ENCODE measurements at places on chromosomes 4 and X.

GRCh38 chr4:53619431-53619830 lies 28.1 kb upstream of the LNX1 start:
- no peak for DNase-seq

- DNase-seq = no peak
Measured at GRCh38 chr4:141761926-141762325, 125.5 kb downstream of the IL15 start.

GRCh38 chrX:29143356-29143755 lies 556.1 kb downstream of the IL1RAPL1 start:
- no peak for DNase-seq

GRCh38 chr4:82282875-82283274 lies 90.9 kb downstream of the HNRNPD start:
- no peak for DNase-seq

DNA sequence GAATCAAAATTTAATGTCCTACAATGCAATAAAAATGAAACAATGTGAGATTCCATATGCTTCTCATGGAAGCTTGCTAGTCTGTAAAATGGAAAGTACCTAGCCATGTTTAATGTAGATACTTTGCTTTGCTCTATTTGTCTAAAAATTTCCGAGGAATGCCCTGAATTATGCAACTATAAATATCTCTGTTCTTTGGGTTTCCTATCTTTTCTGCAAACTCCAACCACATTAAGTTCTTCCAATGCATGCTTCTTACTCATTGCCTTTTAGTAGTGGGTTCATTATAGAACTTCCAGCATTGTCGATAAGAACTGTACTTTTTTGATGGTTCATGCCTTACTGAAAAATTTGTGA lies 178.3 kb downstream of the RASL11B start:
- DNase-seq = no peak

- no peak for DNase-seq
Measured at GRCh38 chr4:126533146-126533805, 1099.5 kb upstream of the INTU start.

DNA sequence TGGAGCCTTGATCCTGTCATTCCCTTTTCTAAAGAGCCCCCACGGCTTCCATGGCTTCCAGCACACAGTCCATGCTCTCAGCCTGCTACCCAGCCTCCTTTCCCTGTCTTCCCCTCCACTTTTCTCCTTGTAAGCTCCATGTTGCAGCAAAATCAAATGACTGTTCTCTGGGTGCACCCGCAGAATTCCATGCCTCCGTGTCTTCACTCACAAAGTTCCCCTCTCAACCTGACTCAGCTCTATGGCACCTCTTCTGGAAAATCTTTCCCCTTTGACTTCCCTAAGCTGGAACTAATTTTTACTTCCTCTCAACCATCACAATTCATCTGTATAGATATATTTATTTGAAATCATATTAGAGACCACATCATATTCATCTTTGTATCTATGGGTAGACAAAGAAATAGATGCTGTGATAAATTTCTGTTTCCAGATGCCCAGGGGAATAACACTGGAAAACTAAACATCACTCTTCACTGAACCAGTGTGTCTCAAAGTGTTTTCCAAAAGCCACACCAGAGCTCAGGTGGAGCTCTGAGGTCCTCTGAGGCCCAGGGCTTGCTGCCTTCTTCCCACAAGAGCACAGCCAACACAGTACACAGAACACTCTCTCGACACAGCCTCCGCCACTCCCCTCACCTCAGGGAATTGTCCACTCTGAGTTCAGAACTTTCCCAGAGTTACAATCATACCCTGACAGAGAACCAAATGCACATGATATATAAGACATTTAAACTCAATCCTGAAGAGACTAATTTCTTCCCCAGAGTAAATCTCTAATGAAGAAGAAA lies 3.3 kb downstream of the SETD7 start:
- DNase-seq = no peak

GRCh38 chrX:19512961-19513360 lies 2.3 kb downstream of the MAP3K15 start:
- peak; percentile 36 for DNase-seq

DNA sequence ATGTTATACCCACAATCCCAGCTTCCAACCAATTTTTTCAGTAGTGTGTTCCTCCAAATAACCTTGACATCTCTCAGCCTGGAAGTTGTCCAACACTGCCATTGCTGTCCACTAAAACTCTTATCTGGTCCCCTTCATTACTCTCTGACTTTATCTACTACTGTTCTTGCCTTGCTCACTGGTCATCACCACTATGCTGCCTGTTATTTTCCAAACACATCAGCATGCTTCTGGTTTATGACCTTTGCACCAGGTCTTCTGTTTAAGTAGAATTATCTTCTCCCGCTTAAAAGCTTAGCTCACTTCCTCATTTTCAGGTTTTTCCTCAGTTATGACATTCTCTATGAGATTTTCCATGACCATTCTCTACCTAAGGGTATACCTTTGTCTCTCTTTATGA lies 5.5 kb downstream of the ELMOD2 start:
- DNase-seq = no peak

DNA sequence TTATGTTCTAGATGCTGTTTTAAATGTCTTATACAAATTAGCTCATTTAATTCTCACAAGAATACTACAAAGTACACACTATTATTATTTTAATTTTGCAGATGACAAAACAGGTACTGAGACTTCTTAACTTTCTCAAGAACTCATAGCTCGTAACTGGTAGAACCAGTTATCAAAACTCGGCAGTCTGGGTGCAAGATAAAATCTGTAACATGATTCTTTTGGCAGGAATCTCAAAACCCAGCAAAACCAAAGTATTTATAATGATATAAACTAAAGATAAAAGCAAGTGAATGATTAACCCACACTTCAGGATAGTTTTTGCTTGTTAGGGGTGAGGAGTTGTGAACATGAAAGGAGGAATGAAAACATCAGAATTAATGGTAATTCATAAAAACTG lies 27.6 kb downstream of the CLNK start:
- DNase-seq = no peak

GRCh38 chr4:26842911-26843310 lies 17.7 kb upstream of the STIM2 start:
- no peak for DNase-seq
